ENCODE measurements at places on chromosomes 2 and 18. TPM values are rescaled to one million over a fixed set of nuclear protein-coding genes. Genes with fewer than 3 reads are reported as not detected.
A peak's percentile ranks its signal among the peaks of the same experiment; 100 is the strongest.

- DNase-seq: no peak
Measured at GRCh38 chr2:233011268-233011650, 1.8 kb downstream of the NGEF start.

- no peak for DNase-seq
Measured at GRCh38 chr18:41436772-41437171, 518.3 kb upstream of the PIK3C3 start.

DNA sequence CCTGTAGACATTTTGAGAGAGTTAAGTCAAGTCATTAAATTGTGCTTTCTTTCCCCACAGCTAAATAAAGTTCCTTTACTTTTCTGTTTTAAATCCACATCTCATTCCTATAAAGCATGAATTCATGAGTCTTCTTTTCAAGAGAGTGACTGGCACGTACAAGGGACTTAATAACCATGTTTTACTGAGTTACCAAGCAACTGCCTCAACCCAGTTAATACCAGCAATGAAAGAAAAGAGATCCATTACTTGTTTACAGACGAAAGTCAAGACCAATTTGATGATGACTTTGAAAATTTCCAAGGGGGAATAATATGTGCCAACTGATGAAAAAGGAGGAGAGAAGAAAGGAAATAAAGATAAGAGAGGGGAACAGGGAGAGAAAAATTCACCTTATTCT, 1082.5 kb upstream of the GYPC start:
- no peak for DNase-seq

GRCh38 chr2:219250049-219250781, 2.8 kb upstream of the TUBA4B start:
- no peak for DNase-seq

GRCh38 chr2:43100883-43101662, 125.3 kb downstream of the ZFP36L2 start:
- peak; percentile 86 for DNase-seq

- no peak for DNase-seq
Measured at GRCh38 chr18:74040008-74040407, 107.6 kb downstream of the FBXO15 start.

DNA sequence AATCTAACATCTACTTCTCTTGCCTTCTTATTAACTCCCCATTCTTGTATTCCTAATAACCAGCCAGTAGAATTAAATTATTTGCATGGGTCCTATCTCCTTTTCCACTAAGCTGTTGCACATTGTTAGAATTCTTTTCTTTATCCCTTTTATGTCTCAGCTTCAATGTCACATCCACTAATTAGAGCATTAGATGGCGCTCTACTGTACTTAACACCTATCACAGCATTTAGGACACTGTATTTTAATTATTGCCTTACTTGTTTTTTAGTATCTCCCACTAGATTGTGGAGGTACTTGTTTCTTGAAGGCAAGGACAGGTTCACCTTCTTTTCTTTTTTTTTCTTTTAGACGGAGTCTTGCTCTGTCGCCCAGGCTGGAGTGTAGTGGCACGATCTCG, 3.8 kb downstream of the LIPT1 start:
- no peak for DNase-seq

DNA sequence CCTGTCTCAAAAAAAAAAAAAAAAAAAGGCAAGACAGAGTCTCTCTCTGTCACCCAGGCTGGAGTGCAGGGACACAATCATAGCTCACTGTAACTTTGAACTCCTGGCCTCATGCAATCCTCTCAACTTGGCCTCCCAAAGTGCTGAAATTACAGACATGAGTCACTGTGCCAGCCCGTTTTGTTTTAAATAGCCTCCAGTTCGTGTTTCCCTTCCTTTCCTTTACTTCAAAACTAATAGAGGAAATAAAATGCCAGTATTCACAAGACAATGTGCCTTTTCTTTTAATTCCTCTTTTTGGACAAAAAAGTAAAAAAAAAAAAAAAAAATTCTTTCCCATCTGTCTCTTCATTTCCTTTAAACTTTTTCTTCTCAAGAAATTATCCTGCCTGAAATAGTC, 54.5 kb upstream of the ACMSD start:
- no peak for DNase-seq

DNA sequence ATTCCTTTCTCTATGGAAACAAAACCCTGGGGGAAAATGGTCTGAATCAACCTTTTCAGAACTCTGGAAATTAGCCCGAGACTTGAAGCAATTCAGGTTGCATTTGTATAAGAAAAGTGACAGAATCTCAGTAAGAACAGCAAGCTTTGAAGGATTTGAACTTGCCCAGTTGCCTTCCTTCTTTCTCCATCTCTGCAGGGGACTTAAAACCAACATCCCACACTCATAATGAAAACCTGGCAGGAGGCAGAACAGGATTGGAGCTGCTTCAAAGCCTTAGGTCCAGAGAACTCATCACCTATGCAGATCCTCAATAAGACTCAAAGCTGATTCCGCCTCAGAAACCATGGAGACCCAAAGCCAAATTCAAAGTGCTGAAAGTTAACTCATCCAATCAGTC, 790.5 kb upstream of the ID2 start:
- no peak for DNase-seq

The NT5C1B gene
- not detected for total RNA-seq

- no peak for DNase-seq
Measured at GRCh38 chr2:169160926-169161481, 91.6 kb downstream of the DHRS9 start.

DNA sequence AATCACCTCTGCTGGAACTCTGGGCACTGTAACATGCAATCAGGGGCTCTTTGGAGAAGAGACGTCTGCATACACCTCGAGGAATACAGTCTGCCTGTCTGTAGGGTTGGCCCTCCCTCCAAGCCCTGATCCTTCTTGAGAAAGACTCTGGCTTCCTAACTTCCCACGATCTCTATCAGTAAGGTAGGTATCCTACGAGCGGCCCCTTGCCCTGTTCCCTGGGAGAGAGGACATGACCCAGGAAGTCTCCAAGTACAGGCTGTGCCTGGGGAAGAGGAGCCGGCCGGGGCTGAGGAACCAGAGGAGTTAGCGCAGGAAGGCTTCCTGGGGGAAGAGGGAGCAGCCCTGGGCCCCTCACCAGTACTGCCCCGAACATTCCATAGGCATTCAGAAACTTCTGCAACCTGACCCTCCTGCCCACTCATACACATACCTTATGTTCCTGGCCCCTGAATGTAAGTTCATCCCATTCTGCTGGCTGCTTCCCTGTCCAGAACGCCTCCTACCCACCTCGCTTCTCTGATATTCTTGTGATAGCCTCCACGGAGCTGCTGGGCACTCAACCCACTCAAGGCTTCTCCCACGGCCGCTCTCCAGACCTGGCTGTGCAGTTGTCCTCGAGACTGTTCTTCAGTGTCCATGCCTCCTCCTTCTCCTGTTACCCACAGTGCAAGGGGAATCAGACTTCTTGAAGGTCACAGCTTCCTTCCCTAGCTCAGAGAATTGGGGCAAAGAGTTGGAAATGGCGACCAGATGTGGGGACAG, 116.1 kb downstream of the CYP26B1 start:
- DNase-seq: no peak

The CGREF1 gene
- total RNA-seq: 3.2 TPM

DNA sequence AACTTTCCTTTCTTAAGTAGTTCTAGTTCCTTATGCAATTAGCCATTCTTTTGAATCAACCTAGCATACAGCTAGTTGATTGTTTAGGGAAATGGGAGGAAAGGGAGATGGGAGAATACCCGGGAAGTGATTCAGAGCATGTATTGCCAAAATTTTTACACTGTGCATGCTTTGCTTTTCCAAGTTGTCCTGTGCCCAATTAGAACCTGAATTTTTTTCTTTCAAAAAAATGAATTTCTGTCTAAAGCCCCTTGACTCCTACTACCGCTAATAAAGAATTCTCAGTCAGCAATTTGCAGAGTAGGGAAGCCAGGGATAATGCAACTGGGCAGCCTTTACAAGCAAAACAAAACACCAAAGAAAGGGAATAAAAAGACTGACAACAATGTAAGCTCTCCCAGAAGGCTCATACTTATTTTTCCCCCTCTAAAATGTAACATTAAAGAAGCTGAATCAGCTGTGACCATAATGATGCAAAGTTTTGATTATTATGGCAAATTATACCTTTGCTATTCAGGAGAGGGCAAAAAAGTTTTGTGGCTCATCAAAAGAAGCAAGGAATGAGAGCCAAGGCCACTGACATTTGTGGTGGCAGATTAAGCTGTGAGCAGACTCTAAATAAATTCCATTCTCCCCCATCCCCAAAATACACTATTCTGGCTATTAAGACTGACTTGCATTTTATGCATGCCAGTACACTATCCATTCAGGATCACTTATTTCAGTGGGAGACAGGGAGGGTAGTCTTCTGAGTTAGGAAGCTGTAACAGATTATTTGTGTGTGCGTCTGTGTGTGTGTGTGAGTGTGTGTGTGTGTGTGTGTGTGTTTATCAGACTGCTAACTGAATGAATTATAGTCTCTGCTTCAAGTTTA, 174.3 kb downstream of the ERBB4 start:
- no peak for DNase-seq

The ARHGEF4 gene
- total RNA-seq: 8.0 TPM

- no peak for DNase-seq
Measured at GRCh38 chr2:175004730-175004979, 526 bp downstream of the CHN1 start.

The ALK gene
- 0.33 TPM for total RNA-seq

DNA sequence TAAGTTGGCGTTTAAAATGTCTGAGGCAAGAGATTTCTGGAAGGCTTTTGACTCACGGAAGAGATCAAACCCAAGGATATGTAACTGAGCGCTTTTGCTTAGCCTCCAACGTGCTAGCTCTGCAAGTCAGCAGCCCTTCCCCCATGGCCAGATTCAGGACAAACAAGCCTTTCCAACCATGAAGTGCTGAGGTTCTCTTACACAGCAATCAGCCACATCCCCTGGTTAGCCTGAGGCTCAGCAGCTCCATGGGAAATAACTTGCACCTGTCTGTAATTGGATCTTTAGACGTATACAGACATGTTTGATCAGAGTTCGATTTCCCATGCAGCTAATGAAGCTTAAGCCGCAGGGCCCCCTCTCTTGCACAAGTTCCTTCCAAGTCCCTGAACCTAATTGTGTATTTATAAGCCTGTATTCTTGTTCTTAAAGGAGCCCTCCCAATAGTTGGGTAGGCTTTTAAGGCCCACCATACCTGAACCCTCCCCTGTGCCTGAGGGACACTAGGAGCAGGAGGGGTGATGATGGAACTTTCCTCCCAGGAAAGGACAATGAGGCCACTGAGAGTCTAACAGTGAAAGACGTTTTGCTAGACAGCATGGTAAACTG, 2.1 kb upstream of the TMEM131 start:
- no peak for DNase-seq

DNA sequence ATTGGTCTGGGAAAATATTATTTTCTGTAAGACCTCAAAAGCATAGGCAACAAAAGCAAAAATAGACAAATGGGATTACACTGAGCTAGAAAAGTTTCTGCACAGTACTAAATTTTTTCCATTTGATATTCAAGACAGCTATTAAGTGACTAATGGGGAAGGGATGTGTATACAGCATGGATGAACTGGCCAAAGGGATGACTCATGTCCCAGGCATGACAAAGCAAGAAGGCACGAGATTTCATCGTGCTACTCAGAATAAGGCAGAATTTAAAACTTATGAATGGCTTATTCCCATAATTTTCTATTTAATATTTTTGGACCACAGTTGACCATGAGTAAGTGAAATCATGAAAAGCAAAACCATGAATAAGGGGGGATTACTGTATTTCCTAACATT, 1250.1 kb upstream of the GYPC start:
- no peak for DNase-seq

The PIEZO2 gene
- 26.2 TPM for total RNA-seq

- no peak for DNase-seq
Measured at GRCh38 chr18:21163647-21164547, 52.3 kb upstream of the ROCK1 start.

The CHST9 gene
- 8.5 TPM for total RNA-seq

GRCh38 chr2:179455824-179456223, 191.2 kb upstream of the SESTD1 start:
- no peak for DNase-seq

DNA sequence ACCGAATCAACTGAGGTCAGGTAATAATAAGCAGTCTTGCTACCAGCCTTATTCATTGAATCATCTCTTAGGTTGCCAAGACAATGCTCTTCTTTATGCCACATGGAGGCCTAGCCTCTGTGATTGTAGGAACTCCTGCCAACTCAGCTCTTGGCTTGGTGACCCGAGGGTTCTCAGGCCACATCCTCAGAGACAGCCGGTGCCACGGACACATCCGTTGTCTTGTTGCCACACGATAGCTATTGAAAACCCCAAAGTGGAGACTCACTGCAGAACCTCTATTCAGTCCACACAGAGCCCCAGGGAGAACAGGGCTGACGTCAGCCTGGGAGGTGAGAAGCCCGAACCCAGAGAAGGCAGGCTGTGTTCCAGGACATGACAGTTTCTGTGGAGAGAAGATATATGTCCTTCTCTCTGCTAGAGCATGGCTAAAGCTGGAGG, 53.5 kb upstream of the TGFA start:
- DNase-seq: no peak

GRCh38 chr2:207330912-207331311, 165.2 kb upstream of the KLF7 start:
- no peak for DNase-seq

- no peak for DNase-seq
Measured at GRCh38 chr18:22163416-22164161, 5.8 kb upstream of the GATA6 start.

- DNase-seq: no peak
Measured at GRCh38 chr2:227030789-227031188, 133.2 kb downstream of the COL4A4 start.

The INPP5D gene
- total RNA-seq: 20.3 TPM

The SPEG gene
- 21.0 TPM for total RNA-seq

The SLC5A6 gene
- total RNA-seq: 86.2 TPM

The FHOD3 gene
- total RNA-seq: 1.9 TPM

DNA sequence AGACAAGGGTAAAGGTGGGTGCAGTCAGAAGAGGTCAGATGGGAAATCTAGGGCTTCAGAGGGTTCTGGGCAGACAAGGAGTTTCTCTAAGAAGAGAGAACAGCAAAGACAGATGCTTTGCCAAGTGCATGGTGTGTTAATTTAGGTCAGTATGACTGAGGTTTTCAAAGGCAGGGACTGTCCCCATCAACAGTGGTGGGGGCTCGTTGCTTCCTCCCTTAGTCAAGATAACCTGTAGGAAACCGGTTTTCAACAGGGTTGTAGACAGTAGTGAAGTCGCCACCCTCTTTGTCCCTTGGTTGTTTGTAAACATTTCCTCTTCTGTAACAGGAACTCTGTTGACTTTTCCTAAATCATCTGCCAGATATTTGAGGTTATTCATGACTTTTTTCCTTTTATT, 11.6 kb downstream of the RAB12 start:
- DNase-seq: no peak

- DNase-seq: no peak
Measured at GRCh38 chr18:70659036-70659925, 370.4 kb downstream of the SOCS6 start.

DNA sequence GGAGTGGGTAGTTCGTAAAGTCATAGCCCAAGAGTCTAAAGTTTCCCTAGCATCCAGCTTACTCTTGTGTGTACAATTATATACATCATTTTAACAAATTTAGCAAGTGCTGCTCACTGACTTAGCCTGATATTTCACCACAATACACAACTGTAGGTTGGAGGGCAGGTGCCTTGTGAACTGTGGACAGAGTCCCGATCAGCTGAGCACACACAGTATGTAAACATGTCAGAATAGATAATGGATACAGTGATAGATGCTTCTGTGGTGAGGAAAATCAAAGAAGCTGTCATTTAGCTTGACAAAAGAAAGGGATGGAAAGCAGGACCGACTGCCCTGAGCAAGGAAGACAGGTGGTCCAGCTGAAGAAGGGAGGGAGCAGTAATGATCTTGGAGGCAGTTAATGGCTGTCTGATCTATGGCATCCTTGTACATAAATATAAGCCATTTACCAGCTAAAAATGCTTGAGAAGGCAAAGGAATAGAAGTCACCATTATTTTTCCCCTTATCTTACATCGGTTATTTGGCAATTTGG, 372.8 kb upstream of the UBE2E3 start:
- no peak for DNase-seq
